IgD-negative memory B cell (primary cell): ENCODE measurements at places on chromosomes 1 and 21. TPM values are rescaled to one million over a fixed set of nuclear protein-coding genes. Genes with fewer than 3 reads are reported as not detected.

KRTAP10-10 gene
- polyA plus RNA-seq, result not detected

ZNF678 gene
- polyA plus RNA-seq, result 9.3 TPM

XKR8 gene
- polyA plus RNA-seq, result 17.0 TPM

CD34 gene
- not detected for polyA plus RNA-seq

GPR61 gene
- not detected for polyA plus RNA-seq

BRDT gene
- polyA plus RNA-seq, result not detected

VAMP4 gene
- 19.5 TPM for polyA plus RNA-seq

THEMIS2 gene
- 70.0 TPM for polyA plus RNA-seq

ALDH4A1 gene
- 2.8 TPM for polyA plus RNA-seq

ELAVL4 gene
- polyA plus RNA-seq, result not detected

EFCAB7 gene
- 7.2 TPM for polyA plus RNA-seq

CD1B gene
- not detected for polyA plus RNA-seq

GJA9 gene
- not detected for polyA plus RNA-seq

RCSD1 gene
- 249 TPM for polyA plus RNA-seq

GRHL3 gene
- not detected for polyA plus RNA-seq

ABCD3 gene
- polyA plus RNA-seq, result 9.0 TPM

AMIGO1 gene
- 0.88 TPM for polyA plus RNA-seq
